ENCODE measurements at places on chromosomes 3 and 15. TPM values are rescaled to one million over a fixed set of nuclear protein-coding genes. Genes with fewer than 3 reads are reported as not detected.

DNA sequence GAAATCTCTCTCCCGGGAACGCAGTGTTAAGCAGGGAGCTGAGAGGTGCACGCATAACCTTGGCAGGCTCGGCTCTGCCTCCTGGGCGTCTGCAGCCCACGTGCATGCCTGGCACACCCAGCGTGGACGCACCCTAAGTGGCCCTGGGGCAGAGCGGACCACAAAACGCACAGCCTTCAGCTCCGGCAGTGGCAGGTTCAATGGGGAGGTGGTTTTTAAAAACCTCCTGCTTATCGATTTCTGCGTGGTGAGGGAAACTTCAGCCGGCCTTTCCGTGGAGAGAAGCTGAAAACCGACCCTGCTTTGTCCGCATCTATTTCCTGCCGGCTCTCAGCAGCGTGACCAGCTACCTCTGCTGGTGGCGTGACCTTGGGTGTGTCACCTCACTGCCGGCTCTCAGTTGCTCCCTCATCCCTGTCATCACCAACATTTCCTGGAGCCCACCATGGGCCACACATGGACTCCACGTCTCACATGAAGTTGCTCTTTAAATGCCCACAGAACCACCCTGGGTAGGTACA lies 134.8 kb upstream of the MEF2A start:
- no peak for DNase-seq

GRCh38 chr15:96470681-96471310 lies 140.3 kb downstream of the NR2F2 start:
- DNase-seq = no peak

SLCO2A1 gene
- not detected for total RNA-seq

MB21D2 gene
- 6.4 TPM for total RNA-seq

FHIT gene
- 9.0 TPM for total RNA-seq

ACTR8 gene
- total RNA-seq = 29.9 TPM

DNA sequence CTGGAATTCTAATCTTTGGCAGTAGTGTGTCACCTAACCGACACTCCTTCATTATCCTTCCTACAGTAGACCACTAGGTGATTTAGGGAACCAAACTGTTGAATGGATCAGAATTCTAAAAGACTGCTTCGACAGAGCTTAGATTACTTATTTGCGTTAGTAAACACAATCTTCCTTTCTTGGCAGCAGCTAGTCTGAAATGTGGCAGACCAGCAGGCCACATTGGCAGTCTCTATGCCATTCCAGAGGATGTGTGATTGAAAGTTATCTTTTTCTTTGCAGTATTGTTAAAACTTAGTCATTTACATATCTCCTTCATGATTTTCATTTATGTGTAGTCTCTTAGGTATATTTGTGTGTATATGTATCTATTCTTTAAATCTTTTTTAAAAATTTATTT lies 23.6 kb downstream of the MBNL1 start:
- DNase-seq = no peak

DNA sequence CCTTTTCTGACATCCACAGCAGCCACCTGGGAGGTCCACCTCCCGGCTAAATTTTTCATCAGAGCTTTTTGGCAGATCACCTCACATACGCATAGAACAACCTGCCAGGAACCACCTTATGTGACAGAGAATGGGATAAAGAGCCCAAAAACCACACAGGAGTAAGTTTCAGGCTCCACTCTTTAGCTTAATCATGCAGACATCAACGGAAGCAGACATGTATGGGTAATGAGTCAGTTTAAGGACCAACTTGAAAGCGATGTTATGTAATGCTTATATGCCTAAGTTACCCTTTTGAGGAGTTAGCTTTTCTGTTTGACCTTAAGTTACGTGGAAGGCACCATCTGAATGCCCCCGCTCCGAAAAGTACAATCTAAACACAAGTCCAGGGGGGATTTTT lies 183.3 kb upstream of the BHLHE40 start:
- no peak for DNase-seq

UNC13C gene
- total RNA-seq = not detected

GRCh38 chr15:89404023-89404422 lies 69.4 kb upstream of the POLG start:
- no peak for DNase-seq

- DNase-seq = no peak
Measured at GRCh38 chr3:15492847-15493360, 28.6 kb downstream of the COLQ start.

DNA sequence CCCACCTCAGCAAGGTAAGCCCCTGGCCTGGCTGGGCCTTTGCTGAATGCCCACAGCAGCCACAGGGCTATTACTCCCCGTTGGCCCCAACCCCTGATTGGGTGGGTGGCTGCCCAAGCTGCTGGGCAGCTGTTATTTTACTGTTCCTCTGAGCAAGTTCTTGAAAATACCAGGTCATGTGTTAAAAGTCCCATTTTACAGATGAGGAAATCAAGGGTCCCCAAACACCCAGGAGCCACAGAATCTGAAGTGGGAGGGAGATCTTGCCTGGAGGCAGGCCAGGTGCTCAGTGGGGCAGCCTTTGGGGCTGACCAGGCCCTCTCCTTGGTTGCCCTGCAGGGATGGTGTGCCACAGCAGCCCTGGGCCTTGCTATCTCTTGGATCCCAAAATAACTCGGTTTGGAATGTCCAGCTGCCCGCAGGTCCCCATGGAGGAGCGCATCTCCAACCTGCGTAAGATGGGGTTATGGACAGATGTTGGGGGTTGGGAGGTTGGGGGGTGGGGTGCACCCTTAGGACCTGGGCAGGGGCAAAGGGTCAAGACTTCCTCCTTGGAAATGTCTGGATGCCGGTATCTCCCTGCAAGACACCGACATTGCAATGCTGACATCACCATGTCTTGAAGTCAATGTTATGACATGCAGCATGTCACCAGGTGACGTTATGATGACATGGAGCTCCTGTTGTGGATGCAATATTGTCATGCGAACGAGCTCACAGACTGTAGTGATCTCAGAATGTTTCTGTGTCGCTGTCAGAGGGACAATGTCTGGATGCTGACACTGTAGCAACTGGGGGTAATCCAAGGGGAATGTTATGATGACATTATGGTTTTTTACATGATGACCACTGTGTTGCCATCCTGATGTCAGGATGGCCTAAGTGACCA lies 13.3 kb upstream of the CSPG4 start:
- DNase-seq = no peak

- DNase-seq = no peak
Measured at GRCh38 chr3:34225821-34226366, 427.5 kb downstream of the PDCD6IP start.

DNA sequence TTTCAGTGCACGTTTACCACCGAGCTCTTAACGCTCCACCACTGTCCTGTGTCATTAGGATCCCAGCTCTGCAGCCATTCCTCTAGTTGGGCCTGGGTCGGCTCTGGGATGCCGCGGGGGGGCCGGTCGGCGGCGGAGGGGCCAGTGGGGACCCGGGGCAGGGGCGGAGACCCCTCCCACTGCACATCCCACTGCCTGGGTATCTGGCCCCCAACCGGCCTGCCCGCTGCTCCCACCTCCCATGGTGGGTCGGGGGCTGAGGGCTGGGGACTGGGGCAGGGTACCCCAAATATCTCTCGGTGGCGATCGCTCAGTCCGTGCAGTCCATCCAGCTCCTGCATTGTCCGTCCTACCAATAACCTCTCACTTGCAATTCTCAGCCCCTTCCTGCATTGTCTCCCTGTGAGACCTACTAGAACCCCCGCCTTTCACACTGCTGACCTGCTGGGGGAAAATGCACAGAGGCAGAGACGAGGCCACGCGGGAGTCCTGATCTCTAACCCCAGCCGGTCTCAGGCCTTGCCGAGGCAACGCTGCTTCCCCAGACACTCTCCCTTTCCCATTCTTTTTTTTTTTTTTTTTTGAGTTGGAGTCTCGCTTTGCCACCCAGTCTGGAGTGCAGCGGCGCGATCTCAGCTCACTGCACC lies 24.0 kb upstream of the MUC20 start:
- no peak for DNase-seq

GRCh38 chr15:75782926-75783325 lies 60.3 kb upstream of the UBE2Q2 start:
- no peak for DNase-seq

DNA sequence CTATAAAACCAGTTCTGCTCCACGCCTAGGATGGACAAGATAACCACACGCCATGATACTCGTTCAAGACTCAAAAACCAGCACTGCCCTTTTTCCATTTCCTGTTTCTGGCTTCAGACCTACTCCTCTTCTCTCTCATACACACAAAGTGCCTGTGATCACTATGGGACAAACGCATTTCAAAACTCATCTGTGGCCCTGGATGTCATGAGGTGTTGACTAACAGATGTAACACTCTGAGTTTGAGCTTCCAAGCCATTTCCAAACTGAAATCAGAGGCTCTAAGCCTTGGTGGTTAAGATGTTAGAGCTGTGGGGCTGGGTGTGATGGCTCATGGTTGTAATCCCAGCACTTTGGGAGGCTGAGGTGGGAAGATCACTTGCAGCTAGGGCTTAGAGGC lies 55.7 kb upstream of the LMOD3 start:
- DNase-seq = no peak

DNA sequence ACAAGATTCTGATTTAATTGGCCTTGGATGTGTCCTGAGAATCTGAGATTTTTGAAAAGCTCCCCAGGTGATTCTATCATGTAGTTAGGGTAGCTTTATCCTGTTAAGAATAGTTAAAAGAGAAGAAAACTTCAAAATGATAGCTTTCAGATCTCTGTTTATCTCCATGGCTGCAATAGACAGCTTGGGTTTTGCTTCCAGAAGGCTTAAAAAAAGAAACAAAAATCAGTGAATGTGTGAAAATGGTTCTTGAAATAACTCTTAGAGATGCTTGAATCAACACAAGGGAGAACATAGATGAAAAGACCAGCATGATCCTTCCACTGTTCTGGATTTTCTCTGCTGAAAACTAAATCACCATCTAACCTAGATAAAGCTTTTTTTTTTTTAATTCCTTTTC lies 60.8 kb upstream of the TMC3 start:
- no peak for DNase-seq

STRC gene
- 0.62 TPM for total RNA-seq

DNA sequence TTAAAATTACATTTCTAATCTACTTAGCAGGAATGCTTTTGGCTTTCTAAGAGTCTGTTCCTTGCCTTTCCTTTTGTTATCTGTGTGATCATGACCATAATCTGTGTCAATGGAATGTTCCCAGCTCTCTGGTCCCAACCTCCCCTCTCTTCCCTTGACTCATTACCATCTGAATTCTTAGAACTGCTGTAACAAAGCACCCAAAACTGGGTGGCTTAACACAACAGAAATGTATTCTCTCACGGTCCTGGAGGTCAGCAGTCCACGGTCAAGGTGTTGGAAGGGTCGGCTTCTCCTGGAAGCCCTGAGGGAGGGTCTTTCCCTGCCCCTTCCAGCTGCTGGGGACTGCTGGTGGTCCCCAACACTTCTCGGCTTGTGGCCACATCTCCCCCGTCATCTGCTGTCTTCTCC lies 81.1 kb downstream of the LRRK1 start:
- no peak for DNase-seq

- no peak for DNase-seq
Measured at GRCh38 chr3:190326930-190327329, 4.7 kb upstream of the CLDN1 start.

CYP8B1 gene
- total RNA-seq = not detected

NR1I2 gene
- total RNA-seq = 1.4 TPM

PCOLCE2 gene
- 2.0 TPM for total RNA-seq

CFAP100 gene
- total RNA-seq = not detected

GRCh38 chr3:55649554-55649953 lies 162.4 kb upstream of the WNT5A start:
- no peak for DNase-seq

GRCh38 chr15:68620721-68621527 lies 42.1 kb downstream of the CORO2B start:
- DNase-seq = no peak

GRCh38 chr3:27431116-27431515 lies 53.1 kb downstream of the SLC4A7 start:
- DNase-seq = no peak

DNA sequence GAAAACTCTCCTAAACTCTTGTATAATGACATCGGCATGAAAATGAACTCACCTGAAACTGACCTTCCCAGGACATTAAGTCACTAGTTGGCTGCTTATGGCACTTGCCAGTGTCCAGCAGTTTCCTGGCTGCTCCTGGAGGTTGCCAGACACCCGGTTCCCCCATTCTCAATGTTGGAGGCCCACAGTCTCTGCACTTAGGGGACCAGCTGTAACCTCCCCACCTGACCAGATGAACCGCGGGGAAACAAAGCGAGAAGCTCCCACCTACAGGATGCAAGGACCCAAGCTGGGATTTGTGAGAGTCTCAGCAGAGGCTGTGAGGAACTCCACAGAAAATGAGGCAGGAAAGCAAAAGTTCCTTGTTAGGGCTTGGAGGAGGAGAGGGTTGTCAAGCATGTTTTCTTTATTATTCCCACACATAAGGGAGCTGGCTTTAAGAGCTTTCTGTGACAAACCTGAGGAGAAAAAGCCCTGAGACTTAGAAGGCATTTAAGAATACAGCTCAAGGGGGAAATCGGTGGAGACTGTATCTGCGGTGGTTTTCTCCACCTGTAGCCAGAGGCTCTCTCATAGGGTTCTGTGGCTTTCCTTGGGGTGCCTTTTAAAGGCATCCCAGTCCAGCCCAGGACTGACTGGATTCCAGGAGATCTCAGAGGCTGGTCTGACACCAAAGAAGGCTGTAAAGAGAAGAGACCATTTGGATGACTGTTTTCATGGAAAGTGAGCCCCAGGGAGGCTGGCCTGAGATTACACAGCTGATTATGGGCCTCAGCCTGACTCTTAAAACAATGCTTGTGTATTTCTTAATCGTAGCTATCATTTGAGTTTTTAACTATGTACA lies 4.6 kb downstream of the TPM1 start:
- no peak for DNase-seq

GOLGA6L26 gene
- not detected for total RNA-seq

GRCh38 chr15:92617549-92618520 lies 37.7 kb downstream of the FAM174B start:
- DNase-seq = no peak

- DNase-seq = no peak
Measured at GRCh38 chr3:49665822-49666519, 8.2 kb upstream of the APEH start.

DNA sequence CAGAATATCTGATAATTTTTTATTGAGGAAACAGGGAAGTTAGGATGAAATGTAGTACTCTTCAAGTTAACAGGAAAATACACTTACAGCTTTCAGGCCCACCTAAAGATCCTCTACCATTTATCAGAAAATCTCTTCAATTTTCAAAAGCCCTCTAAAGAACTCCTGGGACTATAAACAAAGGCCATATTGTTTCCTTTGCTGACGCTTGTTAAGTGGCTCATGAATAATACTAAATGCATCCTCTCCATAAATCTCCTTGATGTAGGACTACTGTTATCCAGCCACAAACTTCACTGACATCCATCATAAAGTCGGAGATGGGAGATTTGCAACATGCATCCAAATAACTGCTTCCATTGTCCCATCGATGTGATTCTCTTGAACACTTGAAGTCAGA lies 326.5 kb downstream of the ZIC1 start:
- no peak for DNase-seq

GRCh38 chr15:39907216-39907615 lies 12.8 kb downstream of the GPR176 start:
- DNase-seq = no peak

- DNase-seq = no peak
Measured at GRCh38 chr15:67743558-67743957, 81.8 kb upstream of the SKOR1 start.
